ENCODE measurements at places on chromosomes 13 and 19. TPM values are rescaled to one million over a fixed set of nuclear protein-coding genes. Genes with fewer than 3 reads are reported as not detected.

Gene SCN1B
- 1.8 TPM for total RNA-seq

DNA sequence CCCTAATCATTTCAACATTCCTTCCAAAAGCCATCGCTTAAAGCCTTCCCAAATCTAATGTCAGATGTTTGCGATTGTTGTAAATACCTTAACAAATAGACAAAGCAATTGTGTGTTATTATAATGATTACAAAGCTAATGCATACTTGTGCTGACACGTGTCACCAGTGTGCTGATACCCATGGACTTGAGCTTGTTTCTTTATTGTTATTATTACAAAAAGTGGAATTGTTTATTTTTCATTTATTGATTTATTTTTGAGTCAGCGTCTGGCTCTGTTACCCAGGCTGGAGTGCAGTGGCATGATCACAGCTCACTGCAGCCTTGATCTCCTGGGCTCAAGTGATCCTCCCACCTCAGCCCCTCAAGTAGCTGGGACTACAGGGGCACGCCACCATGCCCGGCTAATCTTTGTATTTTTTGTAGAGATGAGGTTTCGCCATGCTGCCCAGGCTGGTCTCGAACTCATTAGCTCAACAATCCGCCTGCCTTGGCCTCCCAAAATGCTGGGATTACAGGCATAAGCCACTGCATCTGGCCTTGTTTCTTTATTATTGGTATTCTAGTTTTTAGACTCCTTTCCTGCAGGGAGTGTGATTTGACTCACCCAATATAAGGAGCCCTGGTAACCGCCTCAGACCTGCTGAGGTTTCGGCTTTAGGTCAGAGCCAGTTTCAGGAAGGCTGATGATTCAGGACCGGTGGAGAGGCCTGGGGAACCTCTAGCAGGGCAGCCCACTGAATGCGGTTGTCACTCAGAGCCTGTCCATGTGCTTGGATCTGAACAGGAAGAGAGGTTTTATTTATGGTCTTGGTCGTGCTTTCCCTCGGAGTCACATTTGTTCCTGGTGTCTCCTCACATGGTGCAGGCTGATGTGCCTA is 2.1 kb upstream of the FBXO17 start:
- DNase-seq: no peak

DNA sequence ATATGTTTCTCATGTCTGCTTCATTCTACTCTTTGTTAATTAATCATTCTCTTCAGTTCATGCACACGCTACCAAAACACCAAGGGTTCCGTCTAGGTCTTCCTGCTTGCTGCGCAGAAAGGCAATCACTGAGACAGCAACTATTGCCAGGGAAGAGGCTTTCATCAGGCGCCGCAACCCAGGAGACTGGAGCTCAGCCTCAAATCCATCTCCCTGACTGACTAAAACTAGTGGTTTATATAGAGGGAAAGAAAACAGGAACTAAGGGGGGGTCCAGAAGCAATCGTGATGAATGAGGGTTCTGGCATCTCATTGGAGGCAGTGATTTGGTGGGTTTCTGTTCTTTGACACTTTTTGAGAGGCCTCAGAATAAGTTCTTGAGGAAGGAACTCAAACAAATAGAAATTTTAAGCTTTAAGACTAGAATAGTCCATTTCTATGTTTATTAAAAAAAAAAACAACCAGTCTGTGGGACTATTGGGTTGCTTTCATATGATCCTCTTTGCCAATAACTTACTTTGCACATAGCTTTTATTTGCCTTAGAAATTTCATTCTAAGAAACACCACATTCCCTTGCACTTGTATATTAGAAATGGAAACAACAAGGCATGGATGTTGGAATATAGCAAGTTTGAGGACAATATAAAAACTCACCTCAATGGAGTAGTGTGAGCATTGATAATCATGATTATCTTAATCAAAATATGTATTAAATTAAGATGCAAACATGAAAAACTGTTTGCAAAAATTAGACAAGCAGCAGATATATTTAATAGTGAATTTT is 691.2 kb upstream of the GPC6 start:
- DNase-seq: no peak

- DNase-seq: peak; percentile 91
Observed at GRCh38 chr19:46728693-46729339, 11.9 kb upstream of the PRKD2 start.

DNA sequence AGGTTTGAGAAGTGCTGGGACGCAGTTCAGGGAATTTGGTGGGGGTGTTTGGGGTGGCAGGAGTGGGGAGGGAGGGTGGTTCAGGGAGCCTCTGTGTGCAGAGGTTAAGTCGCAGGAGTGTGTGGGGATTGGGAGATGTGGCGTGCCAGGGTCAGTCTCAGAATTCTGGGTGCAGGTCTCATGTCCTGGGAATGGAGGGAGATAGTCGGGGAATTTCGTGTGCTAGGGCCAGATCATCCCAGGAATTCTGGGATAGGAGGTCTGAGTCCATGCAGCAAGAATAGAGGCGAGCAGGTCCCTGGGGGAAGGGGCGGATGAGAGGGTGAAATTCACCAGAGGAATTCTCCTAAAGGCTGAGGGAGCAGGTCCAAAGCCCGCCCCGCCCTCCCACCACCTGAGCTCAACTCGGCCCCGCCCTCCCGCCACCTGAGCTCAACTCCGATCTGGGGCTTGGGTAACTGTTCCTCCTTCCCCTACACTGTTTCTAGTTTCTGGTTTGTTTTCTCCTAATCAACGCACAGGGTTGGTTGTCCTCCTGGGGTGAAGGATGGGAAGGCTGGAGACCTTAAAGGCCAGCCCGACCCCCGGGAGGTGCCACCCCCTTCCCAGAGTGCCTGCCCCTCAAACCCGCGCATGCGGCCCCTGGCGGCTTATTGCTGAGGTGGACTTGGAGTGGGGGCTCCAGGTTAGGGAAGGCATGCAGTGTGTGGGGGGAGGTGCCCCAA is 15.2 kb downstream of the KCNC3 start:
- no peak for DNase-seq

GRCh38 chr19:33767898-33768413 is 28.7 kb upstream of the KCTD15 start:
- DNase-seq: no peak

Gene GNG7
- 6.8 TPM for total RNA-seq

- DNase-seq: no peak
Observed at GRCh38 chr13:21348488-21349120, 110.5 kb downstream of the ZDHHC20 start.

DNA sequence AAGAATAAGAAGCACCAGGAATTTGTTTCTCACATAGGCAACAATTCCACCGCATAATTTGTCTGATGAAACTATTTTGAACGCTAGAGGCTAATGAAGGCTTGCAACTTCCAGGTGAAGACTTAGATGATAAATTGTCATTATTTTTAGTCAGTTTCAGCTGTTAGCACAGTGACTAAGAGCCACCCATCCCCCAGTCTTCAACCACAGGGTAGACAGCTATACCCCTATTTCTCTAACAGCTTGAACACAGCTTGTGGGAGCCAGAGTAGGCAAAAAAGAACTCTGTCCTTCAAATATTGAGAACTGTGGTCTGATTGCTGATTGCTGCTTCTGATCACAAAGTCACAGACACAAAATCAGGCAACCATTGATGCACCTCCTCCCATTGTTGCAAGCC is 1124.8 kb upstream of the PRR20A start:
- DNase-seq: no peak

- no peak for DNase-seq
Observed at GRCh38 chr13:107801621-107802020, 413.7 kb downstream of the LIG4 start.

GRCh38 chr13:66971004-66971403 is 259.1 kb downstream of the PCDH9 start:
- no peak for DNase-seq

DNA sequence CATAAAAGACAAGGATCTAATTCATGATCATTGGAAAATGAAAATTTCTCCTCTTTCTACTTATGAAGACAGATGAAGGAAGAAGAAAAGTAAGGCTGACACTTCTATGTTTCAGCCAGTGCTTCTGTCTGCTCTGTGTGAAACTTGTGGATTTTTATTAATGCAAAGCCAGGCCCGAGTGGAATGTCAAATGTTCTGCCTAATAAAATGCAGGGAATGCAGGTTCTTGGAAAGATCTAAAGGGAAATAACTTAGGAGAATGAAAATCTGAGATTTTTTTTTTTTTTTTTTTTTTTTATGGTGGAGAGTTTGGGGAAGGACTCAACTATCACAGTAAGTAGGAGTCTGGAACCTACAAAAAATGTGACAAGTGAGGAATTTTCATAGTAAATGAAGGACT is 1732.3 kb upstream of the SLC10A2 start:
- DNase-seq: no peak

DNA sequence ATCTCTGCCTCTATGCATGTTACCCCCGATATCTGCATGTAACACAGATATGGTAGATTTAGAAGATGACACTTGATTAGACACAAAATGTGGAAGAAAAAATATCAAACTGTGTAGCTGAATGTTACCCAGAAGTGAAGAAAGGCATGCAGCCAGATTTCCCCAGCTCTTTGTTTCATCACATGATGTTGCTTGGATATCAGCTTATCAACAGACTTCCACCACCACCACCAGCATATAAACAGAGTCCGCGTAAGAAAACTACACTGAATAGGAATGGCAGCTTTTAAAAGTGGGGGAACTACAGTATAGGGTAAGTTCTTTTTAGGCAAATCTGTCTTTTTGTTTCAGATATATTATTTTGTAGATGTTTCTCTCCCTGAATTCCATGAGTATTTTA is at the start of gene FAM216B:
FAM216B (plus strand) TSS at position 233 of the 400 bp plus-strand sequence. CDS start 2,484 bp downstream, outside the sequence.
- no peak for DNase-seq

Gene ZFP36
- 652 TPM for total RNA-seq

GRCh38 chr13:73721571-73721970 is 412.6 kb downstream of the KLF12 start:
- DNase-seq: no peak

DNA sequence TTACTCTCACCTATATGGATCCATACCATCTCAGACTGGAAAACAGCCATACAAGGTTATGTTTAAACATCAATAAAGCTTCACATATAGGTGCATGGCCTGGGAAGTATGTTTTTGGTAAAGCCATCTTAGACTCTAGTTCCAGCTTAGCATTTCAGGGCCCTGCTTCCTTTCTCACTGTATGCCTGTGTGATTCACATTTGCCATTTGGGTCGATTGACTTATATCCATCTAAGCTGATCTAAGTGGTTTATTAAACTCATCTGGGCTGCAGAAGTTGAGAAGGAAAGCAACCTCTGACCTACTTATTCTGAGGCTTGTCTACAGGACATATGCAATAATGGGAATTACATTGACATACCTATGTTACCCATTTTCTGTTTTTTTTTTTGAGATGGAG is 33.5 kb downstream of the ZNF506 start:
- DNase-seq: no peak

DNA sequence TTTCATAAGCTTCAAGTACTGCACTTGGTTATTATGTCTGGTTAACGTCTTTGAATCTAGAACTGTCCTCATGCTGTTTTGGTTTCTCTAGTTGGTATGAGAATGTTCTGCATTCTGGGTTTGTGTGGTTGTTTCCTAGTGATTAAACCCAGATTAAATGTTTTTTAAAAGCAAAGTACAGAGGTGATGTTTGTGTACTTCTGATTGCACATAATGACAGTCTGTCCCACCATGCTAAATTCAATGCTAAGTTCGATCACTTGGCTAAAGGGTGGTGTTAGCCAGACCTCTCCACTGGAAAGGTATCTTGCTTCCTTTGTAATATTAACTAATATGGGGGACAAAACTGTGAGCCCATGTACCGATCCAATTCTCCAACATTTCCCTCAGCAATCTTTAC is 14.6 kb downstream of the N4BP2L1 start:
- DNase-seq: no peak

GRCh38 chr19:53657778-53658177 is 26.0 kb downstream of the DPRX start:
- DNase-seq: no peak

DNA sequence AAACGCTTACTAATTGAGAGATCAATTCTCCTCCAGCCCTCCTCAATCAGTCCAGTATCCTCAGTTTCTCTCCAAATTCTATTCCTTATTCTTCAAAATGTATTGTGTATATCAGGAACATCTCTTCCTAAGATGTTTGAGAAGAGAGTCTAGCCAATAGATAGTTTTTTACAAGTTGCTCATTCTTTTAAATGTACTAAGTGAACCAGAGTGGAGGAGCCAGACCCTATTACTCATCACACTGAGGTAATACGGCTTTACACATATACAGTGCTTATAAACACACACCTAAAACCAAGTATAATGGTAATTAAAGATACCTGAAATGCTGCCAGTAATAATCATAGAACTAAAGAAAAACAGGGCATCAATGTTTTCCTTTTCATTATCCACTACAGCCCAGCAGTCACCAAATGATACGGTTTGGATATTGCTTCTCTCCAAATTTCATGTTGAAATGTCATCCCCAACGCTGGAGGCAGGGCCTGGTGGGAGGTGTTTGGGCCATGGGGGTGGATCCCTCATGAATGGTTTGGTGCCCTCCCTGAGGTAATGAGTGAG is 45.2 kb upstream of the HMGB1 start:
- DNase-seq: no peak

Gene FFAR3
- not detected for total RNA-seq

Gene FCGBP
- total RNA-seq: 28.1 TPM

- no peak for DNase-seq
Observed at GRCh38 chr13:88051746-88052482, 380.7 kb downstream of the SLITRK5 start.

GRCh38 chr19:441213-441836 is 19.5 kb downstream of the SHC2 start:
- no peak for DNase-seq

DNA sequence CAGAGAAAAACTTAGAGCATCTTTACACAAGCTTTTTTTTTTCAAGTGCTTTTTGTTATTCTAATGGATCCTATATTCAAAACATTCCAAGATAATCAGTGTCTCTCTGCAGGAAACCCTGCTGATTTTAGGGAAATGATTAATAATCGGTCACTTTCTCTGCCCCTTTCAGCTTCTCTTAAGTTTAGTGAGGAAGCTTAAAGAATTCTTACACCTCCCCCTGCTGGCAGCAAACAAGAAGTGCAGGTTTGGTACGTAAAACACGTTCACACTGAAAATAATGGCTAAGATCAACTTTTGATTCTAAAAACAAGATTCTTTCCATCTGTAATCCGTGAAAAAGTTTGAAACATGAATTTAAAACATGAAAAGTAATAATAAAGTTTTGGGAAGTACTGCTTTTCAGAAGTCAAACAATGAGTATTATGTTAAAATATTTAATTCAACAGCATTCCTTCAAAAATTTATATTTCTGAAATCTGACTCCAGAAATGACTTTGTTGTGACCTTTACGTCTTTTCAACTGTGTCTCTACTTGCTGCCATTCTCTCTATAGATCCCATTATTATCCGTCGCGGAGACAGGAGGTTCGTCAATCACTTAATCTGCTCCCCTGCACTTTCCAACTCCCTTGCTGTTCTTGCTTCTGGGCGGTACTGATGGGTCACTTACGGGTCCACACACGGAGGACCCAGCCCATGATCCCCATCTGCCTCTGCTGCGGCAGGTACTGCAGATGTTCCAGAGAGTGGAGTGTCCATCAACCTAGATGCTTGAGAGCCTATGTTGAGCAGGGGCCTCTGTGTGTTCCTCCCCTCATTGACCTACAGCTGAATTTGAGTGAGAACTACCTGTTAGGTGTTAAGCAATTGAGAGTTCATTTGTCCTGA is 203.1 kb upstream of the EDNRB start:
- DNase-seq: peak; percentile 36

Gene TGFB1
- total RNA-seq: 97.4 TPM

Gene CARM1
- total RNA-seq: 21.3 TPM

Gene UBE2L5
- total RNA-seq: not detected

Gene FBL
- 369 TPM for total RNA-seq

All from naive thymus-derived CD4-positive, alpha-beta T cell (primary cell).